ENCODE measurements at places on chromosomes 12 and 14.

- peak; percentile 78 for DNase-seq
Observed at GRCh38 chr14:56115976-56116893, 2.0 kb upstream of the PELI2 start.

DNA sequence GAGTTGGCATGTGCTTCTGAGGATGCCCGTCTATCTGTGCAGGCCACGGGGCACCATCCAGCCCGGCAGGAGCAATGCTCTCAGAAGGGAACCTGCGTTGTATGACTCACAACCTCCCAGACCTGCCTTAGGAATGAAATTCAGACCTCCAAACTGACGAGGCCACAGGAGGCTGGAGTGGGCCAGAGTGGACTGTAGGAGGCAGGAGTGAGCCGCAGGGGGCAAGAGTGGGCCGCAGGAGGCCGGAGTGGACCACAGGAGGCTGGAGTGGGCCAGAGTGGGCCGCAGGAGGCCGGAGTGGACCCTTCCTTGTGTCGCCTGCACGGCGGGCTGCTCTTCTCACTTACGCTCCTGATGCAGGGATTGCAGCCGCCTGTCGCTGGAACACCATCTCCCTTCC is 11.1 kb upstream of the FBRSL1 start:
- DNase-seq = no peak

GRCh38 chr12:92784356-92784755 is 81.6 kb downstream of the PLEKHG7 start:
- no peak for DNase-seq

DNA sequence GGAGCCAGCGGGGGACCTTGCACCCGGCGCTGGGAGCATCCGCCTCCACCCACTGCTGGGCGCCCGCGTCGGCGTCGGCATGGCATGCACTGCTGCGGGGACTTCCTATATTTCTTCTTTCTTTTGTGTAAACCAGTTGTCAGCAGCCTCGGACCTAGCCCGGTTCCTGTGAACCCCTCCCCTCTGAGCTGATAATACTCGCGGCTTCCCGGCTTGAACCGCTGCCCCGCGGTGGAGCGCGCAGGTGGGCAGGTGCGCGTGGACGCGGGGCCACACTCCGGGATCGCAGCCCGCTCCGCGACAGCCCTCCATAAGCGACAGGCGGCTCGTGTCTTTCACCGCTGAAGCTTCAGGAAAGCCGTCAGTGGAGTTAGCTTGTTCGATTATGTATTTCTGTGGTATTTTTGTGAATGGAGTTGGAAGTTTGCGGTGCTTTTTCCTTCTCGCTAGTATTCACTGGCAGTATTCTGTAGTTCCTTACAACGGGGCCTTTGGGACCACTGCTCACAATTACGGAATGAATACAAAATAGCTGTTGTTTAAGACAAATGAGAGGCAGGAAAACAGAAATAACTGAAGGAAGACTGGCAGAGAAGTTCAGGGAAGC is 870 bp downstream of the BMAL2 start:
- DNase-seq = no peak

DNA sequence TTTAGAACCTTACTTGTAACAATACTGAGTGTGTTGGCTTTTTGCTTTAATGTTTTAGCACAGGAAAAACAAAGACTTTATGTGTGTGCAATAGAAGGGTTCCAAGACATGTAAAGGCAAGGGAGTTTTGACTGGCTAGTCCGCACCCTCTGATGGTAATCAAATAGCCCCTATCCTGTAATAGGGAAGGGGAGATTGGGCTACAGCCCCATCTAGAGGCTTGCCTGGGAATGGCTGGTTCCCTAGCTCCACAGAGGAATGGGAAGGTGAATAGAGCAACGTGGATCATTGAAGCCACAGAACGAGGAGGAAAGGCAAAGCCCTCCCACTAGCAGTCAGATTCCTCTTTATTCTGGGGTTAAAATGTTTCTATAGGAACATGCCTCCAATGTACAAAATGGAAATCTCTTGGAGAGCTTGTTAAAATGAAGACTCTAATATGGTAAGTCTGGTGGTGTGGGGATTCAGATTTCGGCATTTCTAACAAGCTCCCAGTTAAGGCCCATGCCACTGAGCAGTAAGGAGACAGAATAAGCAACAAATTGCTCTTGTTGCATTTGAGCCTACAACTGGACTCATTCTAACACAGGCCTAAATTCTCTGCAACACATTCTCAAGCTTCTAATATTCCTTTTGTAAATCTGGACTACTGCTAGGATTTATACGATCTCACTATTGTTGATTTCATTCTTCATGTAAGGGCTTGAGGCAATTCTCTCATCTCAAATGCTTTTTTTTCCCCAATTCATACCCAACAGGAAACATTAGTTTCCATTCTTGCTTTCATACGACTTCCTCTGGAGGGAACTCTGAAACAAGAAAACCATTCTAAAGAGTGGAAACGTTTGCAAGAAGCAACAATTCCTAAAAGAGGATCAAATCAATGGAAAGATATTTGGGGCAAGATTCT is 57.1 kb downstream of the NIN start:
- peak; percentile 76 for DNase-seq

DNA sequence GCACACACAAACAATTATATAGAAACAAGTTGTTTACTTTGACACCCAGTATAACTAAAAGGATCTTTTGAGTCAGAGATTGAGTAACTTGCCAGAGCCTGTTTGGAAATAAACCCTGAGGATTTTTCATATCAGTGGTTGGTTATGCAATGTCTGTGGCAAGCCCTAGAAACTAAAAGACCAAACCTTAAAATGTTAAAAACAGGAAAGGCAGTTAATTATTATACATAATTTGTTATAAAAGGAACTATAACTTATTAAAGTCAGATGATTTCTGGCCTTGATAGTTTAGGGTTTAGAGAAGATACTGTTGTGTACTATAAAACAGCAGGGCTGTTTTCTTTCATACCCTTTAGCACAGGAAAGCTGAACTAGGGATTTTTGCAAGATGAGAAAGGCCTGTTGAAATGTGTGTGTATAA is 44.1 kb downstream of the PSEN1 start:
- peak; percentile 59 for DNase-seq

DNA sequence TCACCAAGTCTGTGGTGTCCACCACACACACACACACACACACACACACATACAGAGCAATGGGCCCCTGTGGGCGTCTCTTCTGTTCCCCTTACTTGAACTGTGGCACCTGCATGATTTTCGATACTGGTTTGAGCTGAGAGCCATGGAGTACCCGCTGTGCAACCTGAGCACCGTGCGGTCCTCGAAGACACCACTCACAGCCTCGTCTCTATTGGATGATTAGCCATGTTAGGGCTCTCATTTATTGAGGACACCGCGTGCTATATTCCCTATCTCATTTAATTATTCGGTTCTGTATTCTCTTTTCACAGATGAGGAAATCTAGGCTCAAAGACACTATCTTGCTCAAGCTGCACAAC is 623 bp upstream of the C14orf132 start:
- DNase-seq = no peak

- no peak for DNase-seq
Observed at GRCh38 chr14:33794791-33795305, 156.0 kb downstream of the EGLN3 start.

GRCh38 chr12:126033751-126034150 is 968.5 kb downstream of the AACS start:
- no peak for DNase-seq

GRCh38 chr14:92579244-92579936 is 65.8 kb downstream of the RIN3 start:
- no peak for DNase-seq

- peak; percentile 1 for DNase-seq
Observed at GRCh38 chr12:86914721-86915120, 658.5 kb upstream of the MGAT4C start.

GRCh38 chr12:119942386-119942785 is 46.6 kb upstream of the BICDL1 start:
- no peak for DNase-seq

DNA sequence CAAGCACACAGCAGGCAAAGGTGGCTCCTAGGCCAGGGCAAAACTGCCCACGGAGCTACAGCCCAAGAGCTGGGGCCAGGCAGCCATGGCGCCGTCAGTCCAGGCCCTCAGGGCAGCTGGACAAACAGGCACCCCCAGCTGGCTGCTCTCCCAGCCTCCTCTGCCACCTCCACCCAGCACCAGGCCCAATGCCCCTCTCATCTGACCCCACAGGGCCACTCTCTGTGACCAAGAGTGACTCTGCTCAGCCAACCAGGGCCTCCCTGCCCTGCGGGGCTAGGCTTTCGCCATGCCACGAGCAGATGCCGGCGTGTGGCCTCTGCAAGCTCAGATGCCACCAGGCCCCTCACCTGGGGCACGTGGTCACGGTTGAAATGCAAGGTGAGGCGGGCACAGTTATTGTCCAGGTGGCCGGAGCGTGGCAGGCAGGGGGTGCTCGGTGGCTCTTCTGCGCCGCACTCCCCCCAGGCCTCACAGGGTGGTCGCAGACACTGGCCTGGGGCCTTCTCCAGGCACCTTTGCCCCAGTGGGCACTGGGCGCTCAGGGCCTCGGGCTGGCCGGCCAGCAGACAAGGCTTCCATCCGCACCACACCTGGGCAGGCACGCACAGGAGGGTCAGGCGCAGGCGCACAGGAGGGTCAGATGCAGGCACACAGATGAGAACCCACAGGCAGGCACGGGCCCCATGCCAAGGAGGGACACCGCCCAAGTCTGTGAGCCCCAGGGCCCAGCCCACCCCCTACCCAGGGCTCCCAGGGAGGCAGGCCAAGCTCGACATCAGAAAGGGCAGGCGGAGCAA is 23.0 kb downstream of the JAG2 start:
- DNase-seq = no peak

DNA sequence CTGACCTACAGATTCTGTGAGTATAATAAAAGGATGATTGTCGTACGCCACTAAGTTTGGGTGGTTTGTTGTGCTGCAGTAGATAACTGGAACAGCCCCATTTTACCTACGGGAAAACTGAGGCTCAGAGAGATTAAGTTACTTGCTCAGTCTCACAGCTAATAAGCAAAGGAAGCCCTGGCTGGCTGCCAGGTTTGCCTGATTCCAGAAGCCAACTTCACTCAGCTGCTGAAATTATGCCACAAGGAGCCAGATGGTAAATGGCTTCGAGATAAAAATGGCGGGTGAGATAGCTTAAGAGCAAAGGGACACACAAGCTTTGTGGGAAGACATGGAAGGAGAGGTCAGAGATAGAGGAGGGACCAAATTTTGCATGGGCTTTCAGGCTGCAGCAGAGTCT is 191.5 kb upstream of the NOS1 start:
- no peak for DNase-seq

- no peak for DNase-seq
Observed at GRCh38 chr12:123761841-123762714, at the start of gene DNAH10. Gene DNAH10 (plus strand): TSS chr12:123762301. CDS start chr12:123762337, 36 bp downstream.

- peak; percentile 17 for DNase-seq
Observed at GRCh38 chr12:89862511-89863445, 154.1 kb upstream of the ATP2B1 start.

- no peak for DNase-seq
Observed at GRCh38 chr14:22070119-22070982, 396.7 kb upstream of the OR4E1 start.

GRCh38 chr12:92485351-92486348 is 217.1 kb upstream of the PLEKHG7 start:
- DNase-seq = no peak

DNA sequence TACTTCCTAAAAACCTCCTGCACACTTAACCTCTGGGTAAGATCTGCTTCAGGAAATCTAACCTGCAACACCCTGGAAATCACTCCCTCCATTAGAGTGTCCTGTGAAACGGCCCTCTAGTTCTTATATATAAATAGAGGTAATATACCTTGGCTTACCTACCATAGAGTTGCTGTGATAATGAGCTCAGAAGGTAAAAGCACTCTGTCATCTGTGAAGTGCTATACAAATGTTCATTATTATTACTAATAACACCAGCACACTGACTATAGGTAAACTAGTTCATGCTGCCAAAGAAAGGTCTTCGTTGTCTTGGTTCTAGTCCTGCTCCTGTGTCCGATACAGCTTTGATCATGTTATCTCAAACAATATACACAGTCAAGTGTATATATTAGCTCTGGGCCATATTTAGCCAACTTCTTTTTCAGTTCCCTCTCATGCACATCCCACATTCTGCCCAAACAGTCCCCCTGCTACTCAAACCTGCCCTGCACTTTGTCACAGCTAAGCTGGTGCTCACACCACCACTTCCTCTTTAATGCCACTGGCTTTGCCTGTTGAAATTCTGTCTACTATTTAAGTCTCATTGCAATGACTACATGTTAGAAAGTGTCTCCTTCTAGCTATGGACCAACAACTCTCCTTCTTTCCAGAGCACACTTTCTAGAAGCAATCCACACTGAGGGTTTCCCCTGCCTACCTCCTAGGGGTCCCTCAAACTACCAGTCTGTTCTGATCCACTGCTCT is 5.1 kb downstream of the E2F7 start:
- DNase-seq = no peak

- no peak for DNase-seq
Observed at GRCh38 chr12:10741845-10742244, 18.7 kb upstream of the YBX3 start.

GRCh38 chr14:96424109-96424989 is 32.4 kb downstream of the AK7 start:
- DNase-seq = peak; percentile 76

DNA sequence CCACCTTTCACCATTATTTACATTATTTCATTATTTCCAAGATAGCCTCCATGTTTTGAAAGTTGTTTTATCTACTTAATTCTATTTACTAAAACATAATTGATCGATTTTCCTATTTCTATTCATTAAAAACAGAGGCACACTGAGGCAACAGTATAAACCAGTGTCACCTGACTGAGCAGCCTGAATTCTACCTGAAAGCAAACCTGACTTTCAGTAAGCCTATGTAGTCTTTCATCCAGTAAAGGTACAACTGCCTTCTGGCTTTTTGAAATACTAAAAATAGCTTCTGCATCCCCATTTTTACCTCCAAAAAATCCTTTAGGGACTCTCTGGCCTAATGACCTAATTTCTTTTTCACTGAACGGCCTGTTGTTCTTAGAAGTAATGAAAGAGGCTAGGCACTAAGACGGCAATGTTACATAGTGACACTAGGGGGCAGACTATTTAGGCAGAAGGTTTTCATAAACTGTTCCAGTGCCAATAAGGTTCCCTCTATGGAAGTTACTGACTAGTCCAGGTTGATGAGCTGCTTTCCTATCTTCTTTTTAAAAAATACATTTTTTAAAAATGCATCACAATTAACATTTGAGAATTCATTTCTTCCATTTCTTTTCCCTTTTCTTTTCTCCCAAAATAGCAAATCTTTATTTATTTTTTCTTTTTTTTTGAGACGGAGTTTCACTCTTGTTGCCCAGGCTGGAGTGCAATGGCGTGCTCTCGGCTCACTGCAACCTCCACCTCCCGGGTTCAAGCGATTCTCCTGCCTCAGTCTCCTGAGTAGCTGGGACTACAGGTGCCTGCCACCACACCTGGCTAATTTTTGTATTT is 17.5 kb downstream of the ANAPC5 start:
- peak; percentile 64 for DNase-seq

- DNase-seq = no peak
Observed at GRCh38 chr12:16300122-16300521, 22.6 kb upstream of the SLC15A5 start.

- no peak for DNase-seq
Observed at GRCh38 chr12:65875640-65876071, 51.4 kb downstream of the HMGA2 start.
